ENCODE measurements at places on chromosomes 5 and 9. TPM values are rescaled to one million over a fixed set of nuclear protein-coding genes. Genes with fewer than 3 reads are reported as not detected.

GRCh38 chr5:59107692-59108091 lies 524.8 kb downstream of the RAB3C start:
- no peak for DNase-seq

SPATA31C1 gene
- total RNA-seq: not detected

DNA sequence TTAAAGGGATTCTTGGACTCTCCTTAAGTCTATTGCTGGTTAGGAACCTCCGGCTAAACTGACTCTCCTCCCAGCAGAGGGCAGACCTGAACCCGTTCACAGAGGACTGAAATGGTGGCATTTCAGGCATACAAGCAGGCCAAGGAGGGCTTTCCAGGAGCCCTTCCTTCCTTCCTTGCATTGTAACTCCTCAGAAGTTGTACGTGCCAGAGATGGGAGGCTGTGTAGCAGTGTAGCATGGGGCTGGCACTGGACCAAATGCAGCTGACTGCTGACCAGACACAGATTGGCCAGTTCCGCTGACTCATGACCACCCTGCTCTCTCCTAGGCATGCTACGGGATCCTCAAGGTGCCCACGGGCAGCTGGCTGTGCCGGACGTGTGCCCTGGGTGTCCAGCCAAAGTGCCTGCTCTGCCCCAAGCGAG lies 36.4 kb downstream of the JADE2 start:
- peak; percentile 79 for DNase-seq

FRRS1L gene
- total RNA-seq: not detected

DNA sequence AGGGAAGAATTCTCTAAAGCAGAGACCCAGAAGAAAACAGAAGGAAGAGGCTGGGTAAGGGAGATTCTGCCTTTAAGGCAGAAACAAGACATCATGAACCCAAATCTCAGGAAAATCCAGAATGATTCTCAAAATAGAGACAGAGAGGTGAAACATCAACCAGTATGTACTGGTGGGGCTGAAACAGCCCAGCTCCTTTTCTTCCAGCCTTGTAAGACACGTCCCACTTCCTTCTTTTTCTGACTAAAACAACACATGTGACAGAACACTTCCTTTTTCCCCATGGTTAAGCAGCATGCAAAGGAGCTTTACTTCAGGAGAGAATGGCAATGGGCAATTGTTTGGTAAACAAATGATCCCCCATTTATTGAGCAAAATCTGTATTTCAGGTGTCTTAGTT lies 230.8 kb upstream of the NR4A3 start:
- DNase-seq: no peak

ENTREP1 gene
- total RNA-seq: 0.74 TPM

- no peak for DNase-seq
Measured at GRCh38 chr5:57655228-57655627, 172.6 kb upstream of the ACTBL2 start.

AJM1 gene
- 0.18 TPM for total RNA-seq

- DNase-seq: no peak
Measured at GRCh38 chr5:10710513-10711128, 50.4 kb downstream of the DAP start.

Measured in Daoy (cell line).